GM20000 (cell line): ENCODE measurements at places on chromosomes 16 and 17.

DNA sequence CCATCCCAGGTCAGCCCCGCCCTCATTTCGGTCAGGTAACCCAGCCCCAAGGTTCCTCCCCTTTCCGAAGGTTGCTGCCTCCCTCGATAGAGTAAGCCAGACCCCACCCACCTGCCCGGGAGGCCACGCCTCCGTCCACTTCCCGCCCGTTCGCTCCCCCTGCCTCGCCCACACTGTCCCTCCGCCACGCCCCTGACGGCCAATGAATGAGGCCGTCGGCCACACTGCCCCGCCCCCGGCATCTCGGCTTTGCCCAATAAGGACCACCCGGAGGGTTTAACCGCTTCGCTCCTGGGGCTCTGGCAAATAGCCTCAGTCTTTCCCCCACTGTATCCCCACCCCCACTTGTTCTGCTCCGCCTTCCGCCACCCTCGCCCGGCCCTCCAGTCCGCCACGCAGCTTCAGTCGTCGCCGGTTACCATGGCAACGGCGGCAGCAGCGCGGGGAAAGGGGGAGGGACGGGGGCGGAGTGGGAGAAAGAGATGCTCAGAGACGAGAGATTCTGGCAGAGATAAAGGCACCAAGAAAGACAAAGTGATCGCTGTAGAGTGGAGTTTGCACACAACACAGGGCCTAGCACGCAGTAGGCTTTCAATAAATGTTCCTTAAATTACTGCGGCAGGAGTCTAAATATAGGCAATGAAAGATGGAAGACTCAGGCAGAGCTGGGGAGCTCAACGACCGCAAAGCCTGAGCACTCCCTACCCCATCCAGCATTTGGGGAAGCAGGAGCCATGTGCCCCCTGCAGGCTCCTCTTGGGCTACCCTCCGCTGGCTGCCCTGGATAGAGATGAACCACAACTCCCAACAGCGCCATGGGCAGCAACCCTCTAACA, 5.1 kb downstream of the DLG4 start:
- peak; percentile 98 for DNase-seq

- DNase-seq, result no peak
Observed at GRCh38 chr17:9403257-9403656, 172.4 kb downstream of the STX8 start.

DNA sequence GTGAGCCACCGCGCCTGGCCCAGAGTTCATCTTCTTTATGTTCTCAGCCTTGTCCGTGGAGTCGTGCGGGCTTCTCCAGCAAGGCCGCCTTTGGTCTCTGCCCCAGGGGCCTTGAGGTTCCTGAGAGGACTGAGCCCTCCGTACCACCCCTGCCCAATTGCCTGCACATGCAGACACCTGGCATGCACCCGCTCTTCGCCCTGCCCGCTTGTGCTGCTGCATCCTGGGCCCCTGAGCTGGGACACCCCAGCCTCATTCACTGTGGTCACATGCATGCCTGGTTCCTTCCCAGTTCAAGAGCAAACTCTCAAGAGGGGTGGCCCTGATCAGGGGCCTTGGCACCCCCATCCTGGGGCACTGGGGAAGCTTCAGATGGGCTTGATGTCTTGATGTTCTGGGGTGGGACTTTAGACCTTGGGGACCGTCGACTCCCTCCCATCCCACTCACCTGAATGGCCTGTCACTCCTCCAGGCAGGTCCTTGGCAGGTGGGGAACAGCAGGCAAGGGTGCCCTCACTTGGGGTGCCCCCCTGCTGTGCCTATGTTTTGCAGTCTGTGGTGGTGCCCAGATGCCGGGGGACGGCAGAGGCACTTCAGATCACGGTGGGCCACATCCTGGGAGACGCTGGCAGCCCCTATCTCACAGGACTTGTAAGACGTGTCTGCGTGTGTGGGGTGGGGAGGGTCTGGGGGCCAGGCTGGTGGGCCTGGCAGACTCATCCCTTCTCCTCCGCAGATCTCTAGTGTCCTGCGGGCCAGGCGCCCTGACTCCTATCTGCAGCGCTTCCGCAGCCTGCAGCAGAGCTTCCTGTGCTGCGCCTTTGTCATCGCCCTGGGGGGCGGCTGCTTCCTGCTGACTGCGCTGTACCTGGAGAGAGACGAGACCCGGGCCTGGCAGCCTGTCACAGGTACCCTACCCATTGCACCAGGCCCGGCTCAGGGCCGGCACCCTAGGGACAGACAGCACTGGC, 12.7 kb upstream of the SPNS2 start:
- DNase-seq, result no peak

GRCh38 chr16:12728469-12728868, 75.2 kb downstream of the CPPED1 start:
- no peak for DNase-seq
